ENCODE measurements at places on chromosomes 11 and 22.

GRCh38 chr22:37582526-37582925, 2.6 kb upstream of the LGALS2 start:
- no peak for DNase-seq

- DNase-seq = peak; percentile 72
These were observed at the start of the genes POLR2L and TSPAN4 for GRCh38 chr11:842370-843002. POLR2L (minus strand) TSS chr11:842529; CDS start chr11:842508, 21 bp downstream. TSPAN4 (plus strand) TSS chr11:842852; CDS start chr11:850305, 7,453 bp downstream.

DNA sequence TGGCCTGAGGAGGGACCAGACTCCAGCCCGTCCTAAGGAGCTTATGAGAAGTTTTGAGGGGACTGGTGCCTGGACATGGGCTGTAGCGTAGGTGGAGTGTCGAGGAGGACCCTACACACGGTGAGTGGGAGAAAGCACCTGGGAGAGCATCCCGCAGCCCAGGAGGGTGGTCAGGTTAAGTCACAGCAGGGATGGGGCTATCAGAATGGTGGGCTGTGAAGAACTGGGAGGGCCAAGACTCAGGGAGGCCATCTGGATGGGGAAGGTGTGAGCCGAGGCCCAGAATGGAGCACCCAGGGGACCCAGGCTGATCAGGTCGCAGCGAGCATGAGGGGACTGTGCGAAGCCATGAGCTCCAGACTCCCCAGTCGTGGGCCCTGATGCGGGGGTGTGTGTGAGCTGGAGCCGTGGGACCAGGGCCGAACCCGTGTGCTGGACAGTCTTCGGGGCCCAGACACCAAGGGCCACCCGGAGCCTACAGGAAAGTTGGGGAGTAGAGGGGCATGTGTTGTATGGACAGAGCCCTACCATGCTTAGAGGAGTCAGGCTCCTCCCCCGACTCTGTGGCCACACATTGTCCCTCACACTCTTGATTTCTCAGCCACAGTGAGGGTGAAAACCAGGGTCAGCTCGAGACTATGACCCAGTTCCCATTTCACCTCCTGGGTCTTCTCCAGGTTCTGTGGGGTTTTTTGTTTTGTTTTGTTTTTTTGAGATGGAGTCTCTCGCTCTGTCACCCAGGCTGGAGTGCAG, 54.3 kb downstream of the BCR start:
- DNase-seq = no peak

GRCh38 chr22:23678133-23678532, 12.7 kb upstream of the RGL4 start:
- DNase-seq = no peak

DNA sequence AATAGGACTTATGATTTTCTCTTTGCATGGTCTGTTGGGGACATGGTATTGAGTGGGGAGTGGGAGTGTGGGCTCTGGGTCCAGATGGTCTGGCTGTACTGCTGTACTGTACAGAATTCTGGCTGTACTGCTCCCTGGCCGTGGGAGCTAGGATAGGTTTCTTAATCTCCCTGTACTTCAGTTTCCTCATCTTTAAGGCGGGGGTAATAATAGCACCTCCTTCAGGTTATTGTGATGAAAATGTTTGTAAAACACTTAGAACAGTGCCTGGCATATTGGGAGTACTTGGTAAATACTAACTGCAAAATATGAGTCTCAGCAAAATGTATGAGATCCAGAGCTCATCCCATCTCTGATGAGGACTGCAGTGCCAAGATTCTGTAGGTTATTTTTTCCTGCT, 198.6 kb downstream of the KIF18A start:
- DNase-seq = no peak

DNA sequence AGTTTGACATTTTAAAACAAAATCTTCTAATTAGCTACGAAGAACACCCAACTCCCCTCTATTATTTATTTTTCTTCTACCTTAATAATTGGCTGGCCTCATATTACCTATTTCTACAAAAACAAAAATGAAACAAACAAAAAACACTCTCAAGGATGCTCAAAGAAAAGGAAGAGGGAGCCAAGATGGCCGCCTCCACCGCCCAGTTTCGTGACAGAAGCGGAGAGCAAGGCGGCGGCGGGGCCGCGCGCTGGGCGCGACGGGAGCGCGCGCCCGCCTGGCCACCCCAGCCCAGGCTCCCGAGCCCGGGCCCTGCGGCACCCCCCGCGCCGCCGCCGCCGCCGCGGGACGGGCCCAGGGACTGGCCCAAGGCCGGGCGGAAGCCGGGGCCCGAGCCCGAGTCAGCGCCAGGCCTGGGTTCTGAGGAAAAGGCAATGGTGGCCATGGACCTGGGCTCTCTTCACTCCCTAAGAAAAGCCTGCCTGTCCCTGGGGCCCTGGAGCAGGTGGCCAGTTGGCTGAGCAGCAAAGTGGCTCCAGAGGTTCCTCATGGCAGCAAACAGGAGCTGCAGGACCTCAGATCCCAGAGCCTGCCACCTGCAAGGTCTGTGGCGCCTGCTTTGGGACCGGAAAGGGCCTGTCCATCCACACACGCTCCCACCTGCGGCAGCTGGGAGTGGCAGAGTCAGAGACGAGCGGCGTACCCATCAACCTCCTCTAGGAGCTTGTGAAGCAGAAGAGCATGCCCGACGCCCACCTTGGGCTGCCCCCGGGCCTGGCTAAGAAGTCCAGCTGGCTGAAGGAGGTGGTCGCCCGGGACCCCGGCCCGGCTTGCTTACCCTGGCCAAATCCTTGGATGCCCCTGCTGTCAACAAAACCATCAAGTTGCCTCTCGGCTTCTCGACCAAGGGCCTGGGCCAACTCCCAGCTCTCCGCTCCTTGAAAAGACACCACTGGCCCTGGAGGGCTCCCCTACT, 543.2 kb upstream of the CCDC179 start:
- DNase-seq = no peak

- DNase-seq = no peak
These were observed 581.4 kb downstream of the DLG2 start for GRCh38 chr11:85045716-85046115.

DNA sequence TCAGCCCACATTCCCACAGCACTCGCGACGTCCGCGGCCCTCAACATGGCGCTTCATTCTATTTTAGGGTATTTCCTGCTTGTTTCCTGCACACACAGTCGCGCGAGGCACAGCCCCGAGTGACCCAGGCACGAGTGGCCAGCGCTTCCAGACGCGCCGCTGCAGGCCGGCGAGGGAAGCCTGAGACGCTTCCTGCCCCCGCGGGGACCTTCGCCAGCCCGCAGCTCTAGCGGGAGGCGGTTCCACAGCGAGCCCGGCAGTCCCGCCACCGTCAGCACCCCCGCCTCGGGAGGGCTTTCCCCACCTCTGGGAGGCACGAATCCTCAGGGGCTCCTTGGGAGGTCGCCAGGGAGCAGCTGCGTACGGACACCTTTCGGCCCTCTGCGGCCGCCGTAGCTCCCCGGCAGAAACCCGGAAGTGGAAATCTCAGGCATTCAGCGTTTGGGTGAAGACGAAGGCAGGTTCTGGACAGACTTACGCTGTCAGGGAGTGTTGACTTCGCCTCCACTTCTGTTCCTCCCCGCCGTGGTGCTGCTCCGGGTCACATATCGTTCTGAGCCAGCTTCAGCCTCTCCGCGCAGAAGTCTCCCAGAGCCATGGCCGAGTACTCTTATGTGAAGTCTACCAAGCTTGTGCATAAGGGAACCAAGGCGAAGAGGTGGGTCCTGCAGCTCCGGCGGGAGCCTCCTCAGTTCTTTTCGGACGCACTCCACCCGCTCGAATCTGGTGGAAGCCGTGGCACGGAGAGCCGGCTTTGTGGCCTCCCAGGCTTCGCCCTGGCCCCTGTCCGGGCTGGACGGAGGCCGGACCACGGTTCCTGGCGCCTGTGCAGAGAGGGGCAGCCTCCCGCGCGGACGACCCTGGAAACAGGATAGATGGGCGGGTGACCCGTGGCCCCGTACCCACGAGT, 2925.9 kb upstream of the OR11H1 start:
- no peak for DNase-seq

DNA sequence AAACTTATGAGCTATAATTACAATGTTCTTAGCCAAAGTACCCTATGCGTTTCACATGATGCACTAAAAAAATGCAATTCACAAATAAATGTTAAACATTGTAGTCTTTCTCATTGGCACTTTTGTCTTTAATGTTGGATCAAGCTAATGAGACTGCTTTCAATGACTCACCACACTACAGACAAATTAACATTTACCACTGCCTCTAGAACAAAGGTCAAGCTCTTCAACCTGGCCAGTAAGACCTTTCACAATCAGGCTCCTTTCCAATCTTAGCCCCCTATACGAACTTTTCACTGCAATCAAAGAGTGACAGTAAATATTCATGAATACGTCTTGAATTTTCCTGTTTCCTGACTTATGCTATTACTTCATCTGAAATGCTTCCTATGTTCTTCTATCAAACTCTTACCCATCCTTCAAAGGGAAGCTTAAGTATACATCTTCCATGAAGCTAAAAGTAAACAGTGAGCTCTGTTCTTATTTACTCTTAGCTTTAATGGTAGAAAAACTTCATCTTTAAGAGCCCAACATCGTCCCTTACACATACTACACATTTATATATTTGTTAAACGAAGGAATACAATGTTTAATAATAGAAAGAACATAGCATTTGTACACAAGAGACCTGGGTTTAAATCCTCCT, 326.6 kb upstream of the PITPNB start:
- no peak for DNase-seq

DNA sequence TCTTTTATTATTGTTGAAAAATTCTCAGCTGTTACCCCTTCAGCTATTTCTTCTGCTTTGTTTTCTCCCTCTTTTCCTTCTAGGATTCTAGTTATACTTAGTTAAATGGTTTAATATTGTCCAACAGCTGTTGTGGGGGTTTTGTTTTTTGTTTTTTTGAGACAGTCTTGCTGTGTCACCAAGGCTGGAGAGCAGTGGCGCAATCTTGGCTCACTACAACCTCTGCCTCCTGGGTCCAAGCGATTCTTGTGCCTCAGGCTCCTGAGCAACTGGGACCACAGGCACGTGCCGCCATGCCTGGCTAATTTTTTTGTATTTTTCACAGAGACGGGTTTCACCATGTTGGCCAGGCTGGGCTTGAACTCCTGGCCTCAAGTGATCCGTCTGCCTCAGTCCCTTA, 12.7 kb downstream of the SDHAF2 start:
- no peak for DNase-seq

- no peak for DNase-seq
These were observed 1628.6 kb upstream of the RAG2 start for GRCh38 chr11:38226684-38227083.

- no peak for DNase-seq
These were observed 49.7 kb downstream of the TRIOBP start for GRCh38 chr22:37746366-37747079.

- no peak for DNase-seq
These were observed 251.7 kb upstream of the B3GAT1 start for GRCh38 chr11:134663506-134664313.

GRCh38 chr11:95145430-95146060, 55.9 kb downstream of the ENDOD1 start:
- DNase-seq = no peak

- no peak for DNase-seq
These were observed 59.3 kb downstream of the ENDOD1 start for GRCh38 chr11:95148938-95149337.

DNA sequence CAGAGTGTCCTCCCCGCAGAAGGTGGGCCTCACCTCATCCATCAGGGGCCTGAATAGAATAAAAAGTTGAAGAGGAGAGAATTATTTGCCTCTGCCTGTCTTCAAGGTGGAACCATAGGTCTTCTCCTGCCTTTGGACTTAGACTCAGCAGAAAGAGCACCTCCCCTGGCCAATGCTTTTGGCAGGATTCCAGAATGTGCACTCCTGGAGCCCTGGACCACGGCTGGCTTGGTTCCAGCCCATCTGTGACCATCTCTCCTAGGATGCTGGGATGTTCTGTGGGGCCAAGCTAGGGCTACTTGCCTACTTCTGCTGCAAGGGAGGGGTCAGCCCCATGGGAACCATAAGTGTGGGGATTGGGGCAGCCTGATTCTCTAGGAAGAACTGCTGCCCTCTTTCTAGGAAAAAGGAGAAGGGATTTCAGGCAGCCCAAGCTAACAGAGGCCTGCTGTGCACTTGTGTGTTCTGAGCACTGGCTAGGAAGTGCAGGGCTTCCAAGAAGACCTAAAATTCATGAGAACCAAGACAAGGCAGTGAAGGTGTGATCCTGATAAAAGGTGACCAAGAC, 32.2 kb upstream of the SHANK2 start:
- no peak for DNase-seq

DNA sequence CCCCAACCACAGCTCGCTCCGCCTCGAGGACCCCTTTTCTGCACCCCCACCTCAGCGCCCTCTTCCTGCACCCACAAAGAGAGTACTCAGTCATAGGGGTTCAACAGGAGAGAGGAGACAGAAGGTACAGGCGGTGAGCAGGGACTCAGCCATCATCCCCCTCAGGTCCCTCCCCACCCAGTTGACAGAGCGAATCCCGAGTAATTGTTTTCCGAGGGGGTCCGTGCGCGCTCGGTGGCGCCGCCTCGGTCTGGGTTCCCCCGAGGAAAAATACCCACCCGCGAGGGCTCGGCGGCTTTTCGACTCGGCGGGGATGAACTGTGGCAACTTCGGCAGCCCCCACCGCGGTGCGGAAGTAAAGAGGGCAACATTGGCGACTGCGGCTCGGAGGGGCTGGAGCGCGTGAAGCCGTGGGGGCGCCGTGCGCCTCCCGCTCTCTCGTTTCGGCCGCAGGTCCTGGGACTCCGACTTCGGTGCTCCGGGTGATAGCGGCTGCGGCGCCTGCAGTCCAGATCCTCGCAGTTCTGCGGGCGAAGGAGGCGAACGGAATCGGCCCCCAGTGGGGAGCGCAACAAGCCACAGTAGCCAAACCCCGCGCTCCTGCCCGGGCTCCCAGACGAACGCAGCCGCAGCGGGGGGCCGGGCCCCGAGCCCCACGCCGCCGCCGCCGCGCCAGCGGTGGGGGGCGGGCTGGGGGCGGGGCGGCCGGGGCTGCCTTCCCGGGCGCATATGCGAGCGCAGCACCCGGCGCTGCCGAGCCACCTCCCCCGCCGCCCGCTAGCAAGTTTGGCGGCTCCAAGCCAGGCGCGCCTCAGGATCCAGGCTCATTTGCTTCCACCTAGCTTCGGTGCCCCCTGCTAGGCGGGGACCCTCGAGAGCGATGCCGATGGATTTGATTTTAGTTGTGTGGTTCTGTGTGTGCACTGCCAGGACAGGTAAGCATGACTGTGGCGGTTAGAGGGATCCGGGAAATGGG, at the start of gene NELL1:
NELL1 (plus strand) TSS at position 743 of the 976 bp plus-strand sequence.
- DNase-seq = no peak

DNA sequence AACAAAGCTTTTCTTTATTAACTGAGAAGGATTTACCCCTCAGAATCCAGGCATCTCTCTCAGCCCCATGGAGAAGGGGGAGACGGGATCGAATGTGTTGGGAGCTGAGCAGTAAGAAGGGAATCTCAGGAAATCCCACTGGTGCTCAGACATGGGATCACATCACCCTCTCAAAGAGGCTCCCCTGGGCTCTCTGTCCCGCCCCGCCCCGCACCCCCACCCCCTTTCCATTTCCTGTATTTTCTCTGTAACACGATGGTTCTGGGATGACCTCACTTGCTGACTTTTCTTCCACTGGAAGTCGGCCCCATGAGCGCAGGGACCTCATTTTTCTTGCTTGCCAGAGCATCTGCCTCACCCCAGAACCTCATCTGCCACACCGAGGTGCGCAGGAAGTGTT, 100.0 kb downstream of the RPS6KA4 start:
- DNase-seq = no peak

GRCh38 chr11:123301696-123302400, 106.8 kb upstream of the CLMP start:
- DNase-seq = peak; percentile 28

Measured in stimulated activated CD4-positive, alpha-beta T cell treated with anti-CD3 and anti-CD28 coated beads, Interleukin-1b, Interleukin-23, amount 100 ng/mL, for 1 hour (primary cell).